ENCODE measurements at places on chromosomes 1 and 21.
A peak's percentile ranks its signal among the peaks of the same experiment; 100 is the strongest.

DNA sequence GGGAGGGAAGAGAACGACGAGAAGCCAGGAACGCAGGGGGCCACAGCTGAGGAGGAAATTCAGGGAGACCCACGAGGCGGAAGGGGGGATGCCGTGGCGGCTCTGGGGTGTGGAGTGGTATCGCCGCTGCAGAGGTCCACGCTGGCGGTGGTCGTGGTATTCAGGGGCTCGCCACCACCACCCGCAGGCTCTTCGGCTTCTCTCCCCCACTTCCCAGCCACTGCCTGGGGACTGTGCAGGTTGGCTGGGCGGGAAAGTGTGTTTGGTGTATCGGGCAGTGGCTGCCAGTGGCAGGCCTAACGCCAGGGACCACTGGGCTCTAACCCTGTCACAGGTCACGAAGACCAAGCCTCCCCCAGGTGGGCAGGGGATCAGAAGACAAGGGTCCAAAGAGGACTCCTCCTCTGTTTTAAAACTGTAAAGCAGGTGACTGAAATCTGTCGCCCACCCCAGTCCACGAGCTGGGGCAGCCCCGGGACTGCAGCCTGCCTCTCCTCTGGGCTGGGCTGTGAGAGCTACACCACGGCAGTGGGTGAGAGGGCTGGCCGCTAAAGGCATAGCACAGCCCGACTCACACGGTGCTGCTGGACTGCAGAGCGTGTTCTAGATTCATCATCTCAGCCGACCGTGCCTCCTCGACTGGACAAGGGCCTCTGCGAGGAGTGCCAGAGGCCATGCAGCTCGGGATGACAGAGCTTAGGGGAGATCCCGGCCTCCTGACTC lies 30.9 kb downstream of the SLC66A1 start:
- DNase-seq: no peak

- DNase-seq: no peak
Measured at GRCh38 chr1:200710166-200710565, 28.5 kb upstream of the CAMSAP2 start.

DNA sequence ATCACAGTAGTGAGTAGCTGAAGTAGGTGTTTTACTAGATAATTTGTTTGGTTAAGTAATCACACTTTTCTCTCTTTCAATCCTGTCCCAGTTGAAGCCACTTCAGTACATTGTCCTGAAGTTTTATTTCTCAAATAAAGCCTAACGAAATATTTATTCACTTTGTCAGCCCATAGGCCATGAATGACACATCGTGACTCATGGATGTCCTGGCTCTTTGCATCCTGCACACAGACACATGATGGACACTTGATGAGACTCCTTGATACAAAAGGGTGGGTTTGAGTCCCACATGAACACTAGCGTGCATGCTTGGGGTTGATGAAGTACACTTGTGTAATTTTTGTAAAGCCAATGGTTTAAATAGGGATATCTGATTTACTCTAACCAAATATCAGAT lies 22.7 kb upstream of the LAMC2 start:
- no peak for DNase-seq

DNA sequence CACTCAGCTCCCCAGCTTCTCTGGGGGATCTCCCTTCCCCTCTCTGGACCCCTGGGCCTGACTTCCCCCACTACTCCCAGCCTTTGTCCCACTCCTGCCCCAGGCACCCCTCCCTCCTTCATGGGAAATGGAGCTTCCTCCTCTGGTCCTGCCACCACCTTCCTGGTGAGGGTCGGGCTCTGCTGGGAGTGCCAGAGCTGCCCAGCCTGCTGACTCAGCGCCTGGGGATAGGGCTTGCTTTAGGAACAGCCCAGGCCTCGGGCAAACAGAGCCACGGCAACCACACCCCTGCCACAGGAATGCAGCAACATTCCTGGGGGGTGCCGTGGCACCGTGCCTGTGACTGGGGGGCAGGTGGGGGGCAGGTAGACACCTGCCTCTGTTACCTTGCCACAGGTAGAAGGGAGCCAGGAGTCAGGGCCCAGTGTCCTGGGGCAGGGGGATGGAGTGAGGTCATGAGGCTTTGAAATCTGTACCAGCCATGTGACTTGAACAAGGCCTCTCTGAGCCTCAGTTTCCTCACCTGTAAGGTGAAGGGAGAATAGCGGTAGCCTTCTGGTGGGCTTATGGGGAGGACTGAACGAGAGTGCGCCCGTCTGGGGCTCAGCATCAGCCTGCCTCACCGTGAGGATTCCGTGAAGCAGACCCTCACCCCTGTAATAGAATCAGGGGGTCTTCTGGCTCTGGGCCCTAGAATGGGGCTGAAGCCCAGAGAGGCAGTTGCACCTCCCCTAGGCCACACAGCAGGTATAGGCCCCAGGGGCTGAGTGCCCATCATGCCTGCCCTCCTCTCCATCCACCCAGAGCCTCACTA lies 17.8 kb upstream of the EPHA2 start:
- DNase-seq: no peak

DNA sequence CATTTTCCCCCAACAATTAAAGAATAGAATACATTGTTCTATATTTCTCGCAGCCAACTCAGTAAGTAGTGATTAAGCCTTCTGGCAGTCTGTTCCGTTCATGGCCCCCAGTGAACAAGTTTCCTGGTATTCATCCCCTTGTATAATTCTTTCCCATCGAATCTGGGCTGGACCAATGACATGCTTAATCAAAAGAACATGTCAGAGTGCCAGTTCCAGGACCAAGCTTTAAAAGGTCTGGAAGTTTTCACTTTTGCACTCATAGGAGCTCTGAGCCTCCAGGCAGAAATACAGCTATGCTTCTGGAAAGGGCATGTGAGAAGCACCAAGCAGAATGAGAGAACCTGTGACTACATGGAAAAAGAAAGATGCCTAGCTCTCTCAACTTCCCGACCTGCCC lies 22.5 kb upstream of the DPYD start:
- DNase-seq: no peak

DNA sequence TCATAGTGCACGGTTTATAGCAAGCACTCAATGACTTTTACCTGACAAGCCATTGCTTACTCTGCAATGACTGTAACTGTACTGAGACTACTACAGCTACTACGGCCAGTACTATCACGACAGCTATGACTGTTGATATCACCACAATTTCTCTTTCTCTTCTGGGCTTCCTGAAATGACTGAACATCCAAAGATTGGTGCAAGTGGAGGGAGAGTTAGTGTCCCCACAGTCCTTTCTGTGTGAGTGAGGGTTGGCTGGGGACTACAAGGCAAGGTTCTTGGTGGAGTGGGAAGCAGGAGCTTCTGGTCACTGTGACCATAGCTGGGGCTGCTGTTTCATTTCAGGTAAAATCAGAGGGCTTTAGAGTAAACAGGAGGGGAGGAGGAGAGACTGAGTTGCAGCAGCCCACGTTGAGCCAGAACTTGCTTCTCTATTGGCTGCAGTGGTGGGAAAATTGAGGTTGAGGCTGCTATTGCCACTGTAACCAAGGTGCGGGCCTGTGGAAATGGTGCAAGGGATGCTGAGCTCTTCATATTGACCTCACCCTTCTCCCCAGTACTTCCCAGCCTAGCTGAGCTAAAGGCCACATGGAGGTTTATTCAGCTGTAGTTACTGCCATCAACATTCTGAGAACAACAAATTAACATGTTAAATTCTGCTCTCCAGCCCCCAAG lies 14.1 kb upstream of the IL10 start:
- no peak for DNase-seq

DNA sequence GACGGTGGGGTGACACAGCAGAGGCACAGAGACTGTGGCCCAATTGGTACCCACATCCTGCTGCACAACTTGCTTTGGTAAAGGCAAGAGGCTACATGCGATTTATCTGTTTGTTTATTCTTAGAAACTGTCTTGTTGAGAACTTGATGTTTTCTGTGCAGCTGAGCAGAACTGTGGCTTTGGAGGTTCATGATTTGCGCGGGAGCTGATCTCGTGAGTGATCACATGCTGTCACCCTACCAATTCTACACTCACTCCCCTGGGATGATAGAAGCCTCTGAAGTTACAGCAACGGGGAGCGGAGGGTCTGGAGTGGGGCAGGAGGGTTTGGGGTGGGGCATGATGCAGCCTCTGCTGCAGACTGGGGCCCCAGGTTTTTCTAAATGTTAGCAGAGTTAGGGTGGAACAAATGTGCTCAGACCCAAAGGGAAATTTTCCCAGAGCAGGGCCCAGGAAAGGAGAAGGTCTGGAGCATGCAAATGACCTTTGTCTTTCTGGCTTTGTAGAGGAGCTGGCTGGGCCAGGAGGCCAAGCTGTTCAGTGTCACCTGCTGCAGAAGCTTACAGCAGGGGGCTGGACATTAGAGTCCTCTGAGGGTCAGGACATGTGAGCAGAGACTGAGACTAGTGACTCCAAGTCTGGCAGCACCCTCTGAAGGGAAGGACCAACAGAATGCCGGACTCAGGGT lies 83.6 kb downstream of the GRIK3 start:
- no peak for DNase-seq

DNA sequence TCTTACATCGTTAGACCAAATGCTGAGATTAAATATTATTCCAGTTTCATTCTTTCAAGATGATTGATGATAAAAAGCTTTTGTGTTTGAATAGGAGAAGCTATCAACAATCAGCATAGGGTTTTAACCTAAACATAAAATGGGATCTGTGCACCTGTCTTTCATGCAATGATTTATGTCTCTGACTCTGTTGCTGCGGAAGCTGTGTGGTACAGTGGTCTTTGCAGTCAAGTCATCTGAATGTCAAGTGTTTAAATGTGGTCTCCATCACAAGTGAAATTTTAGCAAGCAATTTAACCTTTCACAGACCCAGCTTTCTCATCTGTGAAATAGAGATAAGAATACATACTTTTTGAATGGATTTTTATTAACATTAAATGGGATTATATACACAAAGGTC lies 107.2 kb downstream of the PLPPR5 start:
- no peak for DNase-seq

GRCh38 chr21:44603911-44604310 lies 3.5 kb downstream of the KRTAP10-7 start:
- peak; percentile 62 for DNase-seq
